ENCODE measurements at places on chromosomes 2 and 18.

GRCh38 chr2:85536479-85536878 lies 2.5 kb upstream of the MAT2A start:
- no peak for DNase-seq

GRCh38 chr18:12779456-12779855 lies 76.6 kb downstream of the PSMG2 start:
- no peak for DNase-seq

GRCh38 chr2:161138429-161138828 lies 21.8 kb upstream of the TANK start:
- no peak for DNase-seq

GRCh38 chr18:79771446-79772107 lies 26.2 kb upstream of the KCNG2 start:
- DNase-seq = no peak

DNA sequence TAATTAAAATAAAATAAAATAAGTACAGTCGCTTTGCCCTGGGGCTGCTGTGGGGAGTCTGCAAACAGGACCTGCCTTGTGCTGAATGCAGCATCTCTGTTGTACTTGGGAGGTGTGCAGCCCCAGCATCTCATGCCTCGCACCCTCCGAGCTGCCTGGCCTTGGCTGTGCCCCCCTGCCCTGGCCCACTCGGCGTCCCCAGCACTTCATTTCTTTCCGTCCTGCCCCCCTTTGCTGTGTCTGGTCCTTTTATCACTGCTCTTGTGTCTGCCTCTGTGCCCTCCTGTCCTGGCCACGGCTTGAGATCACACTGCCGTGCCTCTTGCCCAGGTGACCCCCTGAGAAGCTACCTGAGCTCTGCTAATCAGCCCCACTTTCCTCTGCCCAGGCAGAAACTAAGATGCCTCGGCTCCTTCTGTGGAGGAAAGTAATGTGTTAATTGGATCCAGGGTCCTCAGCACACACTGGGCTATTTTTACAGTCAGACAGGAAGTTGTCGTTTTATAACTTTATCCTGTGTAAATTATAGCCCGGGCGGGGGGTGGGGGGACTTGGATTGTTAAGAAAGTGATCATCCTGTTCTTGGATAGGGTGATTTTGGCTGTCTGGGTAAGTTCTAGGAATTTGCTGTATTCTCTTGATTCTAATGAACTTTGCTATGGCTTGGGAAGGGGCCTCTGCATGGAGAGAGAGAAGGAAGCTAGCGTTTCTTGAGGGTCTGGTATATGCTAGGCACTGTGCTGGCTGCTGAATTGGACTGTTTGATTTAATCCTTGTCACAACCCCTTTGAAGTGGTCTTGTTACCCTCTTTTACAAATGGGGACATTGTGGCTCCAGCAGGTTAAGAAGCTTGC lies 69.4 kb downstream of the AGAP1 start:
- DNase-seq = no peak

- no peak for DNase-seq
Observed at GRCh38 chr2:70683455-70683854, 84.5 kb downstream of the ADD2 start.

DNA sequence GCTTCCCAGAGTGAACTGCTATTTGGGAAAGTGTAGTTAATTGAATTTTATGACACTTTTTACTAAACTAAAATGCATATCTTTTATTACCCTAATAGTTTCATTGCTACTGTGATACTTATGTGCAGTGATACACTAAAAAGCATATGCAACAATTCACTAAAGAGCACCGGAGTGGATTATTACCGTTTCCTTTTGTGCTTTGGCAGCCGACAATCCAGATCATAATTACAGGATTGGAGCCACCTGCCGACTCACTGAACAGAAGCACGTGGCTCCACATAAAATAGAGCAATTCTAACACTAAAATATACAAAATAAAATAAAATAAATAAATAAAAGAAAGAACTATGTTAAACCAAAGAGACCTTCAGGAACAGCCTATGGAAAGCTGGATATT lies 583.4 kb downstream of the NRXN1 start:
- DNase-seq = no peak

DNA sequence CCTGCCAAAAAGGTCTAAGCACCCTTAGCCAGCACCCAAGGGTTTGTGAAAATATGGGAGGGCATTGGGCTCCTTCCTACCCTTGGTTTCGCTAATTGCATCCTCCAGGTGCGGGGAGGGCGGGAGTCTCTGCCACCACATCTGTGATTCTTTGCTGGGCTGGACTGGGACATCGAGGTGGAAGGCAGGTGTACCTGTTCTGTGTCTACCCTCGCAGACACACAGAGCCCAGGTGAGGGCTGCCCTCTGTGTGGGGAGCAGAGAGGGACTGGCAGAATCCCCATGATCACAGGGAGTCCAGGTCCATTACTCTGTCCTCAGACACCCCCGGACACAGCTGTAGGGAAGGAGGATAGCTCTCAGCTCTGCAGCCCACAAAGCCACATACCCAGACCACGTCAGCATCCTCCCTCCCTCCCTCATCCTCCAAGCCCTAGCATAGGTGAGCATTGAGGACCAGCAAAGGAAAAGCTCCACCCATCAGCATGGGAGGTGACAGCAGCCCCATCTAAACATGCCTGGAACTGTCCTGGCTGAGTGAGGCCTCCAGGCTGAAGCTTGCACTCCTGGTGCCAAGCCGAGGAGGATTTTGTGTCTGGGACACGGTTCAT lies 49.8 kb downstream of the PLB1 start:
- peak; percentile 11 for DNase-seq

- no peak for DNase-seq
Observed at GRCh38 chr2:208101716-208102631, 22.4 kb downstream of the CRYGD start.

DNA sequence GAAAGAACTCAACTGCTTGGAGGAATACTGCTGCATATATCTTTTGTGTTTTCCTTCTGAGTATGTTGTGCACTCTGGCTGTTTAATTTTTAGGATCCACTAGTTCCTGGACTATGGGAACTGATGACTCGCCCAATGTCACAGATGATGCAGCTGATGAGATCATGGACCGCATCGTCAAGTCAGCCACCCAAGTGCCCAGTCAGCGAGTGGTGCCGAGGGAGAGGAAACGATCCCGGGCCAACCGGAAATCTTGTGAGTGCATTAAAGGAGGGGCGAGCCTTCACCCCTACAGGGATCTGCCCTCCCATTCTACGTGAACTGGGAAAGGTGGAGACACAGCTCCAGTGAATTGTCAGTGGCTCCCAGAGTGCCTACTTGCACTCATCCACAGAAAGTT lies 59.6 kb downstream of the TPGS2 start:
- no peak for DNase-seq

GRCh38 chr2:18903750-18904149 lies 314.4 kb upstream of the NT5C1B start:
- DNase-seq = no peak

- peak; percentile 41 for DNase-seq
Observed at GRCh38 chr18:13629841-13630715, 96.3 kb downstream of the FAM210A start.

DNA sequence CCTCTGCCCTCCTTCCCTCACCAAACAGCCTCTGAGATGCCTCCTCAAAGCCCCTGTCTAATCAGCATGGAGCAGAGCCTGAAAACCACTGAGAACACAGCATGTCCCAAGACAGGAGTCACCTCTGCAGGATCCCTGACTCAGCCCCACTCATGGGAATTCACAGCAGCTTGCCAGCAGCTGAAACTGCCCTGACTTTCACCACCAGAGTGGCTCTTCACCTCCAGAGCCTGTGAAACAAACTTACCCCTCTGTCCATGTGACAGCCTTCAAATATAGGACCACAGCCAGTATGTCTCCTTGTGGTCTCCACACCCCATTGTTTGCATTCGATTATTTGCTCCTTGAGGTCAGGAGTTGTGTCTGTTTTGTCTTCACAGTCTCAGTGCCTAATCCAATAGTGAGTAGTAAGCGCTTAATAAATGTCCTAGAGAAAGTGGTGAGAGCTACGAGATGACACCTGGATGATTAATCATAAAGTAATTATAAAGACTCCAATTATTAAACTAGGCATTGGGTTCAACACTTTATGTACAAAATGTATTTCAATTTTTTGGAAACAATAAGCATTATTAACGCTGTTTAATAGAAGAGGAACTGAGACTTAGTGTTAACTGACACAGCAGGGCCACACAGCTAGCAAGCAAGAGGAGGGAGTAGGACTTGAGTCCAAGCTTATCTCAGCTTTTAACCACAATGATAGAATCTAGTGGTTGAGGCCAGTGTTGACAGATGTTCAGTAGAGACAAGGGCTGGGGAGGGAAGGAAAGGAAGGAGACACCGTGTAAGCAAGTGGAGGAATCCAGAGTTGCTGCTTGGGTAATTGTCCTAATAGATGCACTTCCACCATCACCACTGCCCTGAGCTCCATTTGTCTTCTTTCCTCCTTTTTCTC lies 358.7 kb upstream of the TNP1 start:
- DNase-seq = no peak

- DNase-seq = no peak
Observed at GRCh38 chr2:100786297-100786658, 33.7 kb upstream of the NPAS2 start.

- no peak for DNase-seq
Observed at GRCh38 chr2:114274957-114275356, 167.5 kb upstream of the DPP10 start.

DNA sequence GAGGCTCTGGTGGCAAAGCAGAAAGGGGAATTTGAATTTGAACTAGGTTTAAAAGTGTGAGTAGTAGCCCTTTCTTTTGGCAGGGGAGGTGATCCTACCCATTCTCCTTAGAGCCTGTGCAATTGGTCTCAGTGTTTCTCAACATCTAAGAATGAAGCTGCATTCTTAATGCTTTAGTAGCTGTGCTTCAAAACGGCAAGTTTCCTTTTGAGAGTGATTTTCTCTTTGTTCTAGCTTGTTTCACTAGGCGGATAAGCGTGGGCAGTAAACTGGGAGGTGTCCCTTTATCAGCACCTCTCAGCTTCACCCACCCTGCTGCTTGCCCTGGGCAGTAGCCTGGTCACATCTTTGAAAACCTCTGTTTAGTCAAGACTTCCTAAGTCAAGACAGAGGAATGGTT lies 6.7 kb downstream of the CRIM1 start:
- DNase-seq = no peak

GRCh38 chr18:79540161-79540903 lies 139.3 kb upstream of the CTDP1 start:
- DNase-seq = no peak

- no peak for DNase-seq
Observed at GRCh38 chr2:18194161-18194560, 315.7 kb downstream of the KCNS3 start.

- DNase-seq = no peak
Observed at GRCh38 chr2:28648671-28649395, 102.8 kb upstream of the PPP1CB start.

All from activated CD4-positive, alpha-beta T cell treated with anti-CD3 and anti-CD28 coated beads, Interleukin-2, amount 50 U/mL, for 1 hour (primary cell).